ENCODE measurements at places on chromosomes 7 and 10.

GRCh38 chr10:113846036-113846435, 7.8 kb downstream of the DCLRE1A start:
- no peak for DNase-seq

GRCh38 chr10:86747796-86748581, 8.4 kb upstream of the BMPR1A start:
- DNase-seq: no peak

- no peak for DNase-seq
Observed at GRCh38 chr10:68876246-68877138, 24.6 kb upstream of the DDX50 start.

GRCh38 chr10:92880233-92880861, 32.0 kb downstream of the EXOC6 start:
- no peak for DNase-seq

DNA sequence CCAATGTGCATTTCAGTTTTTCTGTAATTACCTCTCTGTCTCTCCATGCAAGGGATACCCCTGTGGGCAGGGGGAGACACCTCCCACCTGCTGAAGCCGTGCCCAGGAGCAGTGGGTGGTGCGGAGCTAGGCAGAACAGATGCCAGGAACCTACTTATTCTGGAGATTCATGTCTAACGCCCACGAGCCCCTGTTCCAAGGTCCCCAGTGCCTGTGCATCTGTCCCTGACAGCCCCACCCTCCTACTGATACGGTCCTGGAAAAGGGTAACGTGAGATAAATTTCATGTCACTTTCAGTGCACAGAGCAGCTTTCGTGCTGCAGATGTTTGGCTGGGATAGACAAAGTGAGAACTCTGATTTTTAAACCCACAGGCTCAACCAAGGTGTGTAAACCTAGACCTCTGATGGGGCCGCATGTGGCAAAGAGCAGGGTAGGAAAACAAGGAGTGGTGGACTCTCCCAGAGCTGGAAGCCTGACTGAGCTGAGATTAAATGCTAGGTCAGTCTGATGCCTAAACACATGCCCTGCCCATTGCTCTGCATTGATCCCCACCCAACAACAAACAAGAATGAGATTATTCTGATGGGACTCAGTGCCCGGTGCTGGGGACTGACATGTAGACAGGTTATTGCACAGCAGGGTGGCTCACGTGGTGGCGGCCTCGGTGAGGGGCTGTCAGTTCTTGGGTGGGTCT, 123.6 kb upstream of the GDF10 start:
- no peak for DNase-seq

DNA sequence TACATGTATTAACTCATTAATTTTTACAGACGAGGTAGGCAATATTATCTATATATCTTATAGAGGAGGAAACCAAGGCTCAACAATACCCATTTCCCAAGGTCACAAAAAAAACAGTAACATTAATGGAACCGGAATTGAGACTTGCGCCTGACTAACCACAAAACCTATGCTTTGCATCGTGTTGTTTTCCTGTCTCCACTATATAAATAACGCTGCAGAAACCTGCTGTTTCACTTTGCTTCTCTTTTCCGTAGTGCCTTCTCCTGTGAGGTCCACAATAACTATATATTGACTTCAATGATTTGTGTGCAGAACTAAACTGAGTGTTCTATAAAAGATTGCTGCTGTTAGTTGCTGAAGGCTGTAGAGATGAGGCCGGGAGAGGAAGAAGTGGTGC, 97.7 kb upstream of the RPA3 start:
- no peak for DNase-seq

- DNase-seq: no peak
Observed at GRCh38 chr7:96778263-96778662, 68.6 kb upstream of the SEM1 start.

DNA sequence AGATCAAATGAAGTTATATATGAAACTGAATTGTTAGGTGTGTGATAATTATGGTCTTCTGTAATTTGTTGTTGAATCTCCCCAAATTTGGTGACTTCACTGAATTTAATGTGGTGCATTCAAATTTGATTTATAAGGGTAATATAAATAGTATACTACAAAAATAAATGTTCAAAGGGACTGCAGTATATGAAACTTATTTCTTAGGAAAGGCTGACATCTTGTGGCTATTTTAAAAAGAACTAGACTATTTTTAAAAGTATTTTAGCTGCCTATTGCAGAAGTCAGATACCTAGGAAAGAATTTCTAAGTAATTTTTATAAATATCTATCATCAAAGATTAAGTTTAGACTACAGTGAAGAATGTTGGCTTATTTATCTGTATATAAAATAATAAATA, 36.6 kb downstream of the ATRNL1 start:
- no peak for DNase-seq

DNA sequence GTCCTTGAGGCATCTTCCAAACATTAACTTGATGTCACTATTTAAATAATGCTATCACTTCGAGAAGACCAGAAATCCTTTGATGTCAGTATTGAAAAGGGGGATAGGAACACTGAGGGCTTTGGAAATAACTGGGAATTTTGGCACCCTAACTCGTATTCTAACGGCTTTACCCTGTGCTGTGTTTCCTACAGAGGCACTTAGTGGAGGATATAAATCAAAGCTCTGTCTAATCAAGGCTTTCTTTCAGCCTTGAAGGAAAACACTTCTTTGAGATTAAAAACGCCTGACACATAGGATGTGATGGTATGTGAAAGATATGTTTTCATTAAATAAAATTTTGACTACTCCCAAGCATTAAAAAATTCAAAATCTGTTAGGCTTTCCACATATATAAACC, 62.3 kb downstream of the CREB5 start:
- no peak for DNase-seq

DNA sequence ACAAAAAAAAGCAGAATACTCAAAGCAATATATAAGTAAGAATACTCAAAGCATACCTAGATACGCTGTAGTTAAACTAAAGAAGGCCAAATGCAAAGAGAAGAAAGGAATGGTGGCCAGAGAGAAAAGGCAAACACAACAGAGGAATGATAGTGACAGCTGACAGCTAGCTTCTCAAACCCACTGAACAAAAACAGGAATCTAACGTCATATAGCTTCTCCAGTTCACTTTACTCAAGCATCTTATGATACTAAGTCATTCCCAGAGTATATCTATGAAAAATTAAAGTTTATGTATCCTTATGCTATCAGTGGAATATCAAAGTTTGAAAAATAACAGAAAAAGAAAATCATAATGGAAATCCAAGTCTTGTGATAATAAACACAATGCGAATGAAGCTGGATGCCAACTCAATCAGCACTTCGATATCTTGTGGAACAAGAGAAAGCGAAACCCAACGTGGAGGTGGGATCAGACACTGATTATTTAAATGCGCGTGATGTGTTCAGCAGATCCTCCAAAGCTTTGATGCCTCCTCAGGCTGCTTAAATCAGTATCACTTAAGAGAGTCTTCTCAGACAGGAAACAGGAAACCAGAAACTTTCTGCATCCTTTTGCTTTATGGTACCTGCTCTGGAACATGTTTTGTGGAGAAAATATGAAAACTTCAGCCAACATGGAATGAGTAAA, 102.8 kb downstream of the PIP4K2A start:
- no peak for DNase-seq

GRCh38 chr7:136163340-136163801, 186.2 kb upstream of the MTPN start:
- no peak for DNase-seq

DNA sequence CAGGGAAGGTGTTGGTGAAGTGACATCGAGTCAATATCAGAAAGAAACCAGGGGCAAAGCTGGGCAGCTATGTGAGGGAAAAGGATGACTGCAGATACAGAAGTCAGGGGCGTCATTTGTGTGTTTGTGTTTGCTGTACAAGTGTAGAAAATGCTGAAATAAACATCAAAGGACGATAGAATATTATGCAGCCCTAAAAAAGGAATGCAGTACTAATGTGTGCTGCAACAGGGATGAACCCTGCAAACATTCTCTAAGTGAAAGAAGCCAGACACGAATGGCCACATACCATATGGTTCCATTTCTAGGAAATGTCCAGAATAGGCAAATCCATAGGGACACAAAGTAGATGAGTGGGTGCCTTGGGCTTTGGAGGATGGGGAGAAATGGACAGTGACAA, 133.9 kb downstream of the PRPF18 start:
- DNase-seq: no peak

- DNase-seq: no peak
Observed at GRCh38 chr10:122083478-122084025, 94.6 kb downstream of the TACC2 start.

- no peak for DNase-seq
Observed at GRCh38 chr10:38038107-38038931, 27.8 kb downstream of the ZNF33A start.

GRCh38 chr7:155567646-155568332, 21.4 kb upstream of the CNPY1 start:
- DNase-seq: no peak

DNA sequence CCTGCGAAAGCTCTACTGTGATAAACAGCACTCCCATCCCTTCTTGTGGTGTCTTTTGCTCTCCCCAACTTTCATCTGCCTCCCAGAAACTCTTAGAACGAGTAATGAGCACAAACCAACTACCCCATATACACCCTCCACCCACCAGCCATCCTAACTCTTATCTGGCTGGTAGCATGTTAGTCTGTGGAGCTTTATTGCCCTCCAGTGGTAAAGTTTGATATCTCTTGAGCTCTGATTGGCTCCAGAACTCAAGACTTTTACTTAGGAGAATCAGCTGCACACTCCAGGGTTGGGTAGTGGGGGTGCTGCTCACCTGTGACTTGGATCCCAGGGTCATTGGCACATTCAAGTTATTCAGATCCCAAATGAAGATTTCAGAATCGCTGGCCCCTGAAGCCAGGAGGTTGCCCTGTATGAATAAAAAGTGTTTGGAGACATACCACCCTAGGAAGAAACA, 10.9 kb downstream of the SEC31B start:
- no peak for DNase-seq

GRCh38 chr7:27607210-27607606, 55.5 kb downstream of the HIBADH start:
- DNase-seq: no peak

- no peak for DNase-seq
Observed at GRCh38 chr7:150410131-150410530, 31.0 kb downstream of the ZNF775 start.

DNA sequence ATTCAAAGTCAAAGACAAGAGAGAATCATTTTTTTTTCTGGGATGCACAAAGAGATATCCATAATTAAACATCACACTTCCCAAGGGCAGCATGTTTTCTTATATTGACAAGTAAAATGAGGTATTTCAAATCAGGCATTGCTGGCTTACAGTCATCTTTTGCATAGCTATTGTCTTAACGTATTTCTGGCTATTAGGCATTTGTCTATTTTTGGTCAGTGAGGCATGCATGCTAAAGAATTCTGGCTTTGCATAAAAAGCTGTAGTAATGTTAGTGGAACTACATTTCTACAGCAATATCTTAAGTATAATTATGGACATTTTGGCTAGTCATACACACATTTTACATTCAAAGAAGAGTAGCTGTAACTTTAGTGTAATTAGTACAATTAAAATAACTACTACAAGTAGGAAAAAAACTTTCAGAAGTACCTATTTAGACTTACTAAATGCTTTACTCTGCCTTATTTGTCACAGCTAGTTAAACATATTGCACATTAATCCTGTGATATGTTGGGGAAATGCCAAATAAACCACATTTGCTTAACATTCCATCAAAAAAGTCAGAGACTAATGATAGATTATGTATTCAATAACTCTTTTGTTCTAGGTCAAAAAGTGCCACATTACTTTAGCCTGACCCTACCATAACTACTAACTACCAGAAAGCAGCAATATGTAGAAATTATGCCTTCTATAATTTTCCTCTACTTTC, 76.4 kb downstream of the RELN start:
- DNase-seq: no peak

- DNase-seq: no peak
Observed at GRCh38 chr10:55509168-55509567, 708.1 kb upstream of the PCDH15 start.
